ENCODE measurements at places on chromosomes 11 and 22.

DNA sequence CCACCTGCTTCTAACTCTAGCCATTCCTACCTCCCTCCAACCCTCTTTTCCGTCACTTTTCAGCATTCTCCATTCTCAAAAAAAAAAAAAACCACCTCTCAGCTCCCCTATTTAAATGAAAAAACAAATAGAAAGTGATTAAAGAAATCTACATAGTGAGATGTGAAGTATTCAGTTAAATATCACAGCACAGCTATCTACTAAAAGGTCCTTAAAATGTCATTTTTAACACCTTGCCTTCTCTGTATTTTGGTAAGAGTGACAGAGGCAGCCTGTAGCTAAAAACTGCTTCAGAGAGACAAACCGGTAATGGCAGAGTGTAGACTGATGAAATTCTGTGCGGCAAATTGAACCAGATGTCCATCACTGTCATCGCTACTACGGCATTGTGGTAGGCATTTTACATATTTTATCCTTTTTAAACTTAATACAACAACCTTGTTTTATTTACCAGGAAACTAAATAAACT lies 346 bp upstream of the ALG9 start:
- DNase-seq, result no peak

- DNase-seq, result no peak
Measured at GRCh38 chr22:31241200-31241599, 29.1 kb downstream of the LIMK2 start.

DNA sequence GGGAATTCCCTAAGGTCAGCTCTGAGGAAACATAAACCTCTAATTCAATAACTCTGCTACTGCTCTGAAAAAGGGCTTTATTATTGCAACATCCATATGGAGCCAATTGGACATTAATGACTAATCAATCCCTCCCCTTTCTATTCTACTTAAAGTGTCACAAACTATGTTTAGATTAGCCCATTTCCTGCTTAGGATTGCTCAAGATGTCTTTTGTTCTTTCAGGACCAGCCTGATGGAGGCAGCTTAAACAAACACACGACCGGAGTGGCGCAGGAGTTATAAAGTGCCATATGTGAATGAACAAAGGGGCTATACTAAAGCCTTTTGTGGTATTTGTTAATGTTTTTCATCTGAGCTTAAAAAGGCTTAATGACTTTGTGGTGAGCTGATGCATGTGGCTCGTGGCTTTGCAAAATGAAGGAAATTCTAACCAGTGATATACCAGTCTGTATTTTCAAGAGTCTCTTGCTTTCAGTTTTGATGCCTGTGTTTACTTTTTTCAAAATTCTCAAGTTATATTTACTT lies 354.4 kb downstream of the SOX6 start:
- DNase-seq, result no peak

- no peak for DNase-seq
Measured at GRCh38 chr11:110362971-110363509, 66.6 kb upstream of the RDX start.

DNA sequence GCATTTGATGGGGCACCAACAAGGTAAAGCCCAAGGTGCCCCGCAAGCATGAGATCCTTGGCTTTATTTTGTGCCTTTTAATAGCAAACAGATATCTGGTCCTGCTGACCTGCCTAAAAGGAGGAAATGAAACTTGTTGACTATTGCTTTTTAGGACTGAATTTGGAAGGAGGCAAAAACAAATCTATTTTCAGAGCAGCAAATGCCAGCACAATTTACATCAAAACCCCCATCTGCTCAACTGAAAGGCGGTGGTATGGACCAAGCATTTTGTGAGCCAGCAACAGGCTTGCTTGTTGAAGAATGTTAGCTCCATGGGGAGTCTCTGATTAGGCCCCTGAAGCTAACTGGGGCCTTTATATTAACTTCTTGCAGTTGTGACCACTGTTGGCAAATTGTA lies 192.6 kb upstream of the E2F8 start:
- no peak for DNase-seq

GRCh38 chr11:67290801-67291200 lies 1.7 kb downstream of the ANKRD13D start:
- no peak for DNase-seq
